Activated T-cell treated with anti-CD3 and anti-CD28 coated beads, Interleukin-2, amount 50 U/mL, for 72 hours (primary cell): ENCODE measurements at places on chromosomes 4 and X. TPM values are rescaled to one million over a fixed set of nuclear protein-coding genes. Genes with fewer than 3 reads are reported as not detected.

The RHOXF2B gene
- not detected for total RNA-seq

The NXT2 gene
- 10.2 TPM for total RNA-seq

The SPANXN1 gene
- not detected for total RNA-seq

The ZMAT1 gene
- 7.8 TPM for total RNA-seq
